ENCODE measurements at places on chromosomes 1 and 21.

DNA sequence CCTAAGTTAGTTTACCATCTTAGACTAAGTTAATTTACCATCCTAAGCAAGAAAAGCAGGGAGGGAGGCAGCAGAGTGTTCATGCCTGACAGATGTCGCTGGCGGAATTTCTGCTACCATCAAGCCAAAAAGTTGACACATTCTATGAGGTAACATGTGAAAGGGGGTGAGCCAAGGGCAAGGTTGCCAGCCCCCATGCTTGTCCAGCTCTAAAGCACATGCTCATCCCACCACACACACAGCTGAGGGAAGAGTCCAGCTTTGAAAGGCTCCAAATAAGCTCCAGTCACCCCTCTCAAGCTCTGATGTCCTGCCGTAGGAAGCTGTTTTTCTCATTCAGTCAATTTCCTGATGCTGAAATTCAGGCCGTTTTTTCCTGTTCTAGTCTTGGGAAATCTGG, 46.3 kb downstream of the EIF2D start:
- no peak for DNase-seq

DNA sequence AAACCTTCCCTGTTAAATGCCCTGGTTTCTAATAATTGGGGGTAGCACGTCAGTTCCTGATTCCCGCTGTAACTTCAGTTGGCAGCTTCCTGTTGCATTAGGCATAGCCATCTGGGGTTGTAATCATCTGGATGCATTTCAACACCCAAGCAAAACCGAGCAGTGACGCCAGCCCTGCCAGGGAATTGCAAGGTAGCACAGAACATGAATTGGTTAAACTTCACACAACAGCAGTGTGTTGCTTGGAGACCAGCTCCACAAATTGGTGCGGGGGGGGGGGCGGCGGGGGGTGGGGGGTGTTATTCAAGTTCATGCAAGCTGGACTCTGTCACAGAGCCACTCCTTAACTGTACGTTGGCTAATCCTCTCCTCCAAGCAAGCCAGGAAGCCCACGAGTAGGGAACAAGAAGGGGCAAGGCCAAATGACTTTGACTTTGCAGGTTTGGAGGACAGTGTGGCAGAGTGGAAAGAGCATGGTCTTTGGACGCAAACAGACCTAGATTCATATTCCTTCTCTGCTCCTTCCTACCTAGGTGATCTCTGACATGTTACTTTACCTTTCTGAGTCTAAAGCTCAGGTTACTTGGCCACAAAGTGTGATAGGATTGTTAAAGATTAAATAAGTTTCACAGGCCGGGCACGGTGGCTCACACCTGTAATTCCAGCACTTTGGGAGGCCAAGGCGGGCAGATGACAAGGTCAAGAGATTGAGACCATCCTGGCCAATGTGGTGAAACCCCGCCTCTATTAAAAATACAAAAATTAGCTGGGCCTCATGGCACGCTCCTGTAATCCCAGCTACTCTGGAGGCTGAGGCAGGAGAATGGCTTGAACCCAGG, 4.7 kb downstream of the LAX1 start:
- no peak for DNase-seq

DNA sequence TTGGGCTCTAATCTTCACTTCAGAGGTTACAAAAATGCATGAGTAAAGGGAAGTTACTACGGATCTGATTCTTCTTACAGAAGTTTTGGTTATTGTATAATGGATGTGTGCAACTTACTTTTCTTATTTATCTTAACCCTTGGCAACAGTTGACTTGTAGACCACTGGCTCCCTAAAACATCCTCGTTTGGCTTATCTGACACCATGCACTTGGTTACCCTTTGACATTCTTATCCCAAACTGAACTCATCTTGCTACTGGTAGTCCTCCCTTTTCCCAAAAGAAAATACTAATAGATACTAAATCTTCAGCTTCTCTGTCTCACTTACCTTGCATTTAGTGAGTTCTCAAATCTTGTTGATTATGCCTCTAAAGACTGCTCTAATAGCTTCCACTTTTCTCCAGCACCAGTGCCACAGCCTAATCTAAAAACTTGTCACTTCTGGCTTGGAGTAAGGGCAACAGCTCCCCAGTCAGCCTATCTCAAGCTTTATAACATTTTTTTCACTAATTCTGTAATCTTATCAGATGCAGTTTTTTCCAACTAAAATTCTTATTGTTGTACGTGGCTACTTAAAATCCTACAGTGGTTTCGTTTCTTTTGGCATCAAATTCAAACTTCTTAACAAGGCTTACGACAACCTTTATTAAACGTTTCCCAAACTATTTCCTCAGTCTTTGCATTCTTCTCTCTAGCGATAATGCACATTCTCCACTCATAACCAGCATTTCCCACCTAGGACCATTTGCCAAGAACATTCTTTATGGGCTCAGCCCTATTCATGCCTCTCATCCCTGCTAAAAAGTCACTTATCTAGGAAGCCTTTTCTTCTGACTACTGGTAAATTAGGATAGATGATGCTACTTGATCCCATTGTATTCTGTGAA, 204.2 kb downstream of the KCNT2 start:
- DNase-seq, result no peak

GRCh38 chr1:217681806-217682205, 50.7 kb downstream of the SPATA17 start:
- DNase-seq, result no peak

DNA sequence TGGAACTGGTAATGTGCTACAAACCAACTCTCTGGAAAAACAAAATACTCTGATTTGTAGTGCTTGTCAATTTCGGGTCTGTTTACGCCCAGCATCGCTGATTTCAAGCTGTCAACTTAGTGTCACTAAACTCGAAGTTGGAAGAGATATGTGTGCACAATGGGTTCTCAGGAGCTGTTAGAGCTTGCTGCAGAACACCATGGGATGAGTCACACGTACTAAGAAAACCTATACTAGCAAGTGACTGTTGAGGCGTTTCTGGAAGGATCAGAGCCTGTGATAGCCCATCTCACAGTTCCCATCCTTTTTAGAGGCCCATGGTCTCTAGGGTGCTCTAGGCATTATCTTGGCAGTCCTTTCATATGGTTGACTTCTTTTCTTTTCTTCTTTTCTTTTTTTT, 14.3 kb downstream of the GMEB1 start:
- DNase-seq, result no peak

GRCh38 chr1:231691618-231692259, 65.1 kb downstream of the DISC1 start:
- DNase-seq, result no peak

DNA sequence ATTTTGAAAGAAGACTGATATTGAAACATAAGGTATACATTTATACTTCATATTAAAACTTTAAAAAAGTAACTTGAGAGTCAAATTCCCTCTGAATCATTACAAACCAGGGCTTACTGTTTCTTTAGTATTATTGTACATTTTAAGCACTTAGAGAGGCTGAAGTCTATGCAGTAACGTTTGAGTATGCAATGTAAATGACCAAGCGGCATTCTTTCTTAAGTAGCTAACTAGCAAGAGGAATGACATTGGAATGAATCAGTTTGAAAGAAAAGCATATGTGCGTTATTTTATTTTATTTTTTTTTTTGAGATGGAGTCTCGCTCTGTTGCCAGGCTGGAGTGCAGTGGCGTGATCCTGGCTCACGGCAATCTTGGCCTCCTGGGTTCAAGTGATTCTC, 24.3 kb downstream of the WNT2B start:
- no peak for DNase-seq

- DNase-seq, result no peak
Measured at GRCh38 chr1:31723828-31724359, 20.1 kb upstream of the COL16A1 start.

- no peak for DNase-seq
Measured at GRCh38 chr1:35558374-35559316, 1.0 kb downstream of the NCDN start.

All from stimulated activated effector memory CD8-positive, alpha-beta T cell treated with anti-CD3 and anti-CD28 coated beads, Interleukin-12 subunit alpha, Interleukin-12 subunit beta, amount 100 ng/mL, for 72 hours (primary cell).